Stimulated activated CD4-positive, alpha-beta T cell treated with anti-CD3 and anti-CD28 coated beads, Interleukin-1b, Interleukin-23, amount 100 ng/mL, for 4 hours (primary cell): ENCODE measurements at places on chromosomes 1 and 21.

DNA sequence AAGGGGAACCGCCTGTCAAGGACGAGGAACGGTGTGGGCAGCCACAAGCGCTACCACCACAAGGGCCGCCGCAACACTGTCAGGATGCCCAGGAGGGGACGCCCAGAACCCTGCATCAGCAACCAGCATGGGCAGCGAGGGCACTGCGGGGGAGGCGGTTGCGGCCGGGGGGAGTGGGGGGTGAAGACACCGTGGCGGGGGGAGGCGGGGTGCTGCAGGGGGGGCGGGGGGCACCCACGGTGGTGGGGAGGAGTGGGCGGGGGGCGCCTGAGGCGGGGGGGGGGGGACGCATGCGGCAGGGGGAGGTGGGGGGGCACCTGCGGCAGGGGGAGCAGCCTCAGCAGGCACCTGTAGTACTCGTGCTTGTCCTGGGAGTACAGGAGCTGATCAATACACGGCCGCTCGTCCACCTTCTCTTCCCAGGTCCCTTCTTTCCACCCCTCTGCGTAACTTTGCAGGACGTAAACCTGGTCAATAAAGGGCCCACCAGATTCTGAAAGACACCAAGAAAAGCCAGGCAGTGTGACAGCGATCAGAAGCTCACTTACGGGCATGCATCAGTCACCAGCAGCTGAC lies 4.6 kb downstream of the POFUT2 start:
- no peak for DNase-seq

GRCh38 chr1:225581186-225581585 lies 71.7 kb downstream of the ENAH start:
- no peak for DNase-seq

DNA sequence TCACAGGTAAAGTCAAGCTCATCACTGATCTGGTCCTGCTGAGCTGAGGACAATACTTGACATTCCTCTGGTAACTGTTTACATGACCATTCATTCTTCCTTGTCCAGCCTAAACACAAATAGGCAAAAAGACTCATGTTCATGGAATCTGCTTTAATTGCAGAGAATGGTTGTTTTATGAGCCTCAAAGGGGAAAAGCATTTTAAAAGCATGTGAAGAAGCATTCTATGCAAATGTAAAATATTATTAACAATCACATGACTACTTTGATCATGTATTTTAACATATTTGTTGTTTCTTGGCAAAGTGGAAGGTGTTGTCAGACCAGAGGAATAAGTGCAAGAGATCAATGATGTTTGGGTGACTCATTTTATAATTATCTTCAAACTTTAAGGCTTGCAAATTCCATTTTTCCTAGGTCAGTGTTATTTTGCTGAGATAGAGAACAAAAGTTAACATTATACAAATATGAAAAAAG lies 133.7 kb downstream of the RUNX1 start:
- no peak for DNase-seq

GRCh38 chr1:232470711-232471110 lies 159.2 kb downstream of the SIPA1L2 start:
- no peak for DNase-seq

DNA sequence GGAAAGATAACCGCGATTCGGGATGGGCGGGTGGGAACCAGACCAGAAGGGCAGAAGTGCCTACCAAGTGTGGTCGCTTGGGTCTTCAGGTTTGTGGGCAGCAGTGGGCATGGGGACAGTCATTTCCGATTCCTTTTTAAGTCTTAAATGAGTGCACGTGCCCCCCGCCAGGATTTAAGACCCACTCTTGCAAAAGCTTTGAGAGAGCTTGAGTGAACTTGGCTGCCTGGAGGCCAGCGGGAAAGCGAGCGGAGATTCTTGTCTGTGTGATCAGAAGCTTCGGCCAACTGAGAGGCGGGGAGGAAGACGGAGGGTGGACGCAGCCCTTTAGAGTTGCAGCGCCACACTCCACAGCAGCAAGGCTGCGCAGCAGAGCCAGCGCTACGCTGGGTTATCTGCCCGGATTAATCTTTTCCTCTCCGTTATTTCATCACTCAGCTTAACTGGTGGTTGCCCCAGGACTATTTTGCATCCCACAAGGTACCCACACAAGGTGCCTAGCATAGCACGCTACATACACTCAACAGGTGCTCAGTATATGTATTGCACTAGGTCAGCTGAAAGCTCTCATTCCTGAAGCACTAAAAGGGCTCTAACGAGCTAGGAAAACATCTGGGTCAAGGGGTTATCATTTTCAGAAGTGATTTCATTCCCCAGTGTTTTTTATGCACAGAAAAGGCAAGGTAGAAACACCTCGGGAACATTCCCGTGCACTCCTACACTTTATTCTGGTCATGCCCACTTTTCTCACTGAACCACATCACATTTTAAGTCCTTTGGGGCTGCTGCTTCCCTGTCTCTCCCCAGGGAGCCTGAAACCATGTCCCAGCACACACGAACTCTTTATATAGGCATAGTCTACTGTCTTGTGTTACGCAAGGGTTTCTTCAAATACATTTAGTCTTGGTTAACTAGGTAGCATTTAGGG lies 1.5 kb upstream of the BATF3 start:
- DNase-seq = no peak
